ENCODE measurements at places on chromosomes 2 and 18.

GRCh38 chr18:9877655-9878014 lies 8.1 kb upstream of the TXNDC2 start:
- DNase-seq, result no peak

DNA sequence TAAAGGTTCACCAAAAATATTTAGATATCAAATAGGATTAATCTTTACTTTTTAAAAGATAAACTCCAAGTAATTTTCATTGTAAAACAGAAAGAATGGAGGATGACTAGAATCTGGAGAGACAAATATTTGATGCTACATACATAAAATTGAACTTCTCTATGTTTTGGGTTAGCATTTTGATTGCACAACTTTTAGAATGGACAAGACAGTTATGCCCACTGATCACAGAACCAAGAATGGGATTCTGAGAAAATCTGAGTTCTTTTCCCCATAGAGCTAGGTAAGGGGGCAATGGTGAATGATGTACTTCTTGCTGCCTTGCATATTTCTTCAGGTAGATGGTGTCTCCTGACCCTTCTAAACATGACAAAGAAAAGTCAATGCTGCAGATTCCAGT lies 191.2 kb upstream of the ZEB2 start:
- no peak for DNase-seq

GRCh38 chr2:15764683-15765011 lies 173.0 kb downstream of the DDX1 start:
- no peak for DNase-seq

GRCh38 chr18:62988471-62988870 lies 273.1 kb downstream of the PHLPP1 start:
- no peak for DNase-seq

DNA sequence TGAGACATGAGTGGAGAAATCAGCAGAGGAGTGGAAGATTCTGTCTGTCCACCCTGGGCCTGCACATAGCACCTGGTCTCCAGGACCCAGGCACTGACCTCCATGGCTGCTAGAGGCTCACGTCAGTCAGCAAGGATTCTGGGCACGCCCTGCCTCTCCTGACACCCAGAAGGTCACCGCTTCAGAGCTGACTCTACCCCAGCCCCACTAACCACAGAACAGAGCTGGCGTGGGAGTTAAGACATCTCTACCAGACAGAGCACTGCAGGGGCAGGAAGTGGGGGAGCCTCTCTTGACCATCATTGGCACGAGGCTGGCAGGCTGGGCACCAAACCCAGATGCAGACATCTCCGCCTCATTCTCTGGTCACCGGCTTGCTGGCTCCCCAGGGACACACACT lies 3.0 kb downstream of the ADCY3 start:
- DNase-seq, result no peak

DNA sequence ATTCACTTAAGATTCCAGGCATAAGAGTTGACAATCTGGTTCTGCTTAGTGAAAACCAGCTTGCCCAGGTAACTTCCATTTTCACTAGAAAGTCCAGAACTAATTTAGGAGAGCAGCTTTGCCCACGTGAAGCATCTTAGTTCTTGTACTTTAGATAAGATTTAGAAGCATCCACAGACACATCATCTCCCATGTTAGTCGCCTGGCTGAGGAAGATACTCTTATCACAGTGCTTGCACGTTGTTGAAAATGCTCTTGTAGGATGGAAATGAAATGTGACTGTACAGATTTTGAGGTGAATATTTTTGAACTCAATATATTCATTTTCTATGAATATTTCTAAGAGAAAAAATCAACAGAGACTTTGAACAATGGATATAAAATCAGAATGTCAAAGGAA lies 159.7 kb downstream of the SOCS6 start:
- DNase-seq, result no peak

GRCh38 chr2:86397986-86398385 lies 43.2 kb upstream of the KDM3A start:
- no peak for DNase-seq

DNA sequence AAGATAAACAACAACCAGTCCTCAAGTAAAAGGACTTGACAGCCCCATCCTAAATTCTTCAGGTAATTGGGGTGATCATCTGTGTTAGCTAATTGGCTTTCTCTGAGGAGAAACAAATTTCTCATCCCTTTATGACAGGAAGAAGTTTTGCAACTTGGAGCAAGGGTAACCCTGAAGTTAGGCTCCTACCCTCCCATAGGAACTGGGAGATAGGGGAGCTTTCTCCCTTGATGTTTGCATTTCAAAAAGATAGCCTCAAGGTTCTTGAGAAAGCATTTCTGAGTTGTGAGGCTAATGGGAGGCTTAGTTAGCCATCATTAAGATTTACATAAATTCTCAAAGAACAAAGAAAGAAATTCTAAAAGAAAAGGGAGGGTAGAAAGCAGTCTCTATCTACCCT lies 95.4 kb downstream of the MAP2 start:
- no peak for DNase-seq

DNA sequence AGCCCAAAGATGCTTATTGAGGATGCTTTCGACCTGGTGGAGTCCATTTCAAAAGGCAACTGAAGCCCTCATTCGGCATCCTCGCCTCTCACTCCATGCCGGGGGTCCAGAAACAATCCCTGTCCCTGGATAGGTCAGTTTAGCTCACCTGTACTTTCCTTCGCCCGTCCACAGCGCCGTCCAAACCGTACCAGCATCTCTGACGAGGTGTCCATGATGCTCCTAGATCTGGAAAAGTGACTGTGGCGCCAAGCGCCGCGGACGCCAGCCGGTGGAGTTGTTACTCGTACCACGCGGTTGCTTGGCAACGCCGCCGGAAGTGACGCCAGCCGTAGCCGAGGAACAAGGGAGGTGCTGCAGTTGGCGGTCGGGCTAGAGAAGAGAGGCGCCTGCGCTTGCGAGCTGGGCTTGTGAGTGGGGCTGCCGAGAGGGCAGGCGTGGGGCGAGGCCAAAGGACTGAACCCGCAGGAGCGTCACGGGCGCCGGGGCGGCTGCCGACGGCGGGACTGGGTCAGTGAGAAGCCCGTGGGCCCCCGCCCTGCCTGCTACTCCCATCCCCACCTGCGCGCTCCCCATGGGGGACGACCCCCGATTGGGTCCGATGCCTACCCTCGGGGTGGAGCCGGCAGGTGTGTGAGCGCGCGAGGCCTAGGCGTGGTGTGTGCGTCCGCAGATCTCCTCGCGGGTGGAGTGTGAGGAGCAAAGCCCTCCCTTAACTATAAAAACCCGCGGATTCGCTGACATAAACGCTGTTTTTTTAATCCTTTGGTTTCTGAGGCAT lies at the start of the genes CFAP210 and PHOSPHO2:
CFAP210 (minus strand) TSS at position 293 of the 781 bp plus-strand sequence; CDS start at position 215, 78 bp downstream.
PHOSPHO2 (plus strand) TSS at position 357 of the 781 bp plus-strand sequence. CDS start 6,503 bp downstream, outside the sequence.
- DNase-seq, result peak; percentile 98

DNA sequence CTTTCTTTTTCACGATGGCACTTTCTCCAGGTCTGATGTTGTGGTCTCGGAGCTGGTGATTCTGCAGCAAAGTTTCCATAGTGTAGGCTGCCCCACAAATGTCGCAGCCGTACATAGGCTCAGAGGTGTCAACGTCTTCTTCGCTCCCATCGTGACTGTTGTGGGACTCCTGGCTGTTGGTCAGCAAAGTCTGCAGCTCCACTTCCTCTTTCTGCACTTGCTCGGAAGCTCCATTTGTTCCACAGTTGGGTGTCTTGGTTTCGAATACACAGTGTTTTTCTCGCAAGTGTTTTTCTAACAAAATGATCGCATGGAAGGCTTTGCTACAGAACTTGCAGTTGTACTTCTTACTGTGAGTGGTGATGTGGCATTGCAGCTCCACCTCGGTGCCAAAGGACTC lies 126.8 kb downstream of the ZNF521 start:
- DNase-seq, result peak; percentile 88

DNA sequence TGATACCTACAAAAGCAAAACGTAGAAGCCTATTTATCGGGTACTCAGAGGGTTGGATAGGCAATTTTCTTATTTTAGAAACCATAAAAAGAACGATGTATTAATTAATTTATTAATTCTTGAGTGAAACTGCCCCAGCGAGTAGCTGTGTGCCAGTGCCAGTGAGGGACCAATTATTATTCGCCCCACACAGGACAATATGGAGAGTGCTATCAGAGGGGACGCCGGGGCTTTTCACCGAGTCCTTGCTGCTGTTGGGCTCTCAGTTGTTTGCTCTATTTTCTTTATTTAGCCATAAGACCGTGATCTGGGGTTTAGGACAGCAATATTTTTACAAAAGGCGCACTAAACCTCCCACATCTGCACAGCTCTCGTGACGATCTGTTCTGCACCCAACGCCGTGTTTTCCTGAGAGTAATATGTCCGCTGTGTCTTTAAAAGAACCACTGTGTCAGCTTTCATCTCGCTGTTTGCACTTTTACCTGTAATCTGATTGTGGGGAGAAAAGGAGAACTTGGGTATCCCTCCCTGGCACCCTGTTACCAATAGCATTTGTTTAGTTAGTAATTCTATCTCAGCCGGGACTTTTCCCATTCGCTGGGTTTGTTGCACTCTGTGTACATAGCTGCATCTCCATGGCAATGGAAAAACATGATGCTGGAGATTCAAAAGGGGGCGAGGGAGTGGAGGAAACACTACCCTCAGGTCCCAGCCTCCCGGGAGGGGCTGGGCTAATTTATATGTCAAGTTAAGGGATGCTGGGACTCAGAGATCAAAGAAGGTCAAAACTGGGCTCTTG lies 30.1 kb upstream of the ZNF516 start:
- DNase-seq, result peak; percentile 30

- no peak for DNase-seq
These were observed 680.2 kb upstream of the CHAC2 start for GRCh38 chr2:53087262-53087873.

GRCh38 chr18:7152440-7152839 lies 34.8 kb upstream of the LAMA1 start:
- DNase-seq, result no peak

DNA sequence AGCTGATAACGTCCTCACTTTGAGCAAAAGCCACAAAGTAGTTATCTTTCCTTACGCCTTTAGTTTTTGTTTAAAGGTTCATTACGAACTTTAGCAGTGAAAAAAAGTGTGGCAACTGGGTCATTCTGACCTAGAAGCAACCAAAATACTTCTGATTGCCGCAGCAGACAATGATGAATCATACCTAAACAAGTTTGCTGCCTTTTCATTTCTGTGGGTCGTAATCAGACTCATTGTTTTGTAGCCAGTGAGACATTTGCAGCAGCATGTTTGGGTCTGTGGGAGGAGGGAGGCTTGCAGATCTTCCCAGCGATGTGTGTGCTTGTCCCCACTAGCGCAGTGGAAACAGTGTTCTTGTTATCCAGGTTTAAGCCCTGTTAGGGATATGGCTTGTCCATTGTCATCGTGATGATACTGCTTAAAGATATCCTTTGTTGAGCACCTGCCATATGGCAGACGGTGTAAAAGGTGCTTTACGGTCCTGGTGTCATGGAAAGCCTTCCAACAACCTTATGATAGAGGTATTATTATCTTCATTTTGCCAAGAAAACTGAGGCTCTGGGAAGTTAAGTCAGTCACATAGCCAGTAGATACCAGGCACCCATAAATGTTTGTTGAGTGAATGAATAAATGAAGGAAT lies 1.3 kb upstream of the GREB1 start:
- no peak for DNase-seq

DNA sequence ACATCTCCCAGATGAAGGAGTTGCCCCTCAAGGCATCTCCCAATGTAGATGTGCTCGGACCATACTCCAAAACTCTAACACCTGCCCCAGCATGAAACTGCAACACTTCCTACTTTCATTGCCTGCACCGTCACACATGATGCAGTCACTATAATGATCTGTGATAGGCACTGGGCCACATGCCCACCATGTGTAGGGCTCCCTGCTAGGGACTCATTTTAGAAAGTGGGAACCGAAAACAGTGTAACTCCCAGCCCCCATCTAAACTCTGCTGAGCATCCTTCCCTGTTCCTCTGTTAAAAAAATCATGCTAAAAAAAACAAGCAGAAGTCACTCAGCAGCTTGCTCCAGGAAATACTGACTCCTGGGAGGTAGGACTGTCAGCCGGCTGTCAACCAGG lies 496.1 kb upstream of the RAB6C start:
- peak; percentile 42 for DNase-seq

DNA sequence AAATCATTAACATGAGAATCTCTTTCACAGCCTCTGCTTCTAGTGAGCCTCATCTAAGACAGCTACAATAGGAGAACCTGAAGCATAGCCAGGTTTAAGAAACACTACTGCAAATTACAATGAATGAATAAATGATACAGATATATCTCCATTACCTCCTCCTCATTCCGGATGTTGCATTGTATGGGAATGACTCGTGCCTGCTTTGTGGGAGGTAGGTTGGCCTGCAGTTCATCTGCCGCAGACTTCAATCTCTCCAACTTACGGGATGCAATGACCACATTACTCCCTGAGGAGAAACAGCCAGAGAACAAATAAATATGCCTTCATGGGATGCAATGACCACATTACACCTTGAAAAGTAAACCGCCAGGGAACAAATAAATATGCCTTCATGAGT lies 15.4 kb downstream of the PECR start:
- no peak for DNase-seq

DNA sequence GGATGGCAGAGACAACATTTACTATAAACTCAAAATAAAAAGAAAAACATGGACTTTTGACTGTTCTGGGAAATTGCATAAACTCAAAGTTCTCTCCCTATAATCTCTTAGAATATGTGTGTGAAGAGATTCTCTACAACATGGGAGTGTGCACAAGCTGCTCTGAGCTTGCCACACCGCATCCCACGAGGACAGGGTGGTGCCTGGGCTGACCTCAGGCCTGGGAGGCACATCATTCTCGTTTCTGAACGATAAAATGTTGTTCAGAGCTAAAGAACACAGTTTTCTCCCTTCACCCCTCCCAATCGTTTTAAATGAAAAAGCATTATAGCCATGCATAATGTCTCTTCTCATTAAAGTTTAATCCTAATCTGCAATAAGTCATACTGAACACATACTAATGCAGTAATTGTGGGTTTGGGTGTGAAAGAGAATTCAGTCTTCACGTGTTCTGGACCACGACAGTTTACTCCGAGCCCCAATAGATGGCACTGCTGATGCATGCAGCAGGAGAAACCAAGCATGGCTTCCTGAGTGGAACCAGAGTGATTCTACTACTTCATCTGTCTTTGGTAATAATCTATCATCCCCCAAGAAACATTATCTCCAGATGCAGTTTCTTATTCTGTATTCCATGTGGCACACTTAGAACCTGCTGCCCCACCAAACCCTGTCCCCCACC lies 46.9 kb upstream of the LAMA1 start:
- DNase-seq, result peak; percentile 20

GRCh38 chr2:128645631-128646030 lies 327.0 kb upstream of the HS6ST1 start:
- DNase-seq, result no peak

GRCh38 chr2:127278959-127279358 lies 15.0 kb downstream of the ERCC3 start:
- no peak for DNase-seq

DNA sequence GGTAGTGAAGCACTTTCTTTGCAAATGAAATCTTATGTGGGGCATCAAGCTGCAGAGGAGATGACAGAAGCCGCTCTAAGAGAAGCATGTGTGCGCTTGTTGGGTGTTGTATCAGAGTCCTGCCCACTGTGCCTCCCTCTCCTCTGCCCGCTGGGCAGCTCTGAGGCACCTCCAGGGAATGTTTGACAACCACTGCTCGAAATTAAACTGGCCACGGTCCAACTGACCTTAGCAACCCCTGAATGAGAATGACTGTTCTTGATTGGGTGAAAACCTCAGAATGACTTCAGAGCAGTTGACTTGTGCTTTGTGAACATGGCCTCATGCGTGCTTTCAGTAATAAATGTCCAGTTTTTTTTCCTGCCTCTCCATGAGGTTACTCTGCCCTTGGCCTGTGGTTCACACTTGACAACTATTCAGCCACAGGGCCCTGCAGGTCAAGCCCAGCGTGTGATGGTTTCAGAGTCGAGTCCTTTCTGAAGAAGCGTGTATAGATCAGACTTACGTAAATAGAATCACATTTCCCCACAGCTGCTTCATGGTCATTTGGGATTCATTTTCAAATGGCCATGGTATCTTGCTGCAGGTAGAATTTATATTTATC lies 94.9 kb downstream of the SLC4A3 start:
- DNase-seq, result no peak
